ENCODE measurements at places on chromosomes 1 and 21.

GRCh38 chr1:164719676-164720439, 160.9 kb downstream of the PBX1 start:
- DNase-seq: no peak

DNA sequence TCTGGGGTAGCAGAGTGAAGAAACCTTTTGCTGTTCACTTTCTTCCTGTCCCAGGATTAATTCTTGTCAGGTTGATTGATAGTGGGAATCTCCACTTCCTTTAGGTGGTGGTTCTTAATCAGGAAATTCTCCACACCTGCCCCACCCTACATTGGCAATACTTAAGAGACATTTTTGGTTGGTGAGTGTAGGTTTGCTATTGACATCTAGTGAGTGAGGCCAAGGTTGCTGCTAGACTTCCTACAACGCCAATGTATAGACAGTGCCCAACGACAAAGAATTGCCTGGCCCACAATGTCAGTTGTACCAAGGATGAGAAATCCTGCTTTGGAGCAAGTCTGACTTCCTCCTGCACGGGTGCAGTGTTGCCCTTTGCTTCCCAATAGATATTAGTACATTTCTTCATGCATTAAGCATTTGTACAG, 38.5 kb downstream of the MAP3K7CL start:
- DNase-seq: no peak

DNA sequence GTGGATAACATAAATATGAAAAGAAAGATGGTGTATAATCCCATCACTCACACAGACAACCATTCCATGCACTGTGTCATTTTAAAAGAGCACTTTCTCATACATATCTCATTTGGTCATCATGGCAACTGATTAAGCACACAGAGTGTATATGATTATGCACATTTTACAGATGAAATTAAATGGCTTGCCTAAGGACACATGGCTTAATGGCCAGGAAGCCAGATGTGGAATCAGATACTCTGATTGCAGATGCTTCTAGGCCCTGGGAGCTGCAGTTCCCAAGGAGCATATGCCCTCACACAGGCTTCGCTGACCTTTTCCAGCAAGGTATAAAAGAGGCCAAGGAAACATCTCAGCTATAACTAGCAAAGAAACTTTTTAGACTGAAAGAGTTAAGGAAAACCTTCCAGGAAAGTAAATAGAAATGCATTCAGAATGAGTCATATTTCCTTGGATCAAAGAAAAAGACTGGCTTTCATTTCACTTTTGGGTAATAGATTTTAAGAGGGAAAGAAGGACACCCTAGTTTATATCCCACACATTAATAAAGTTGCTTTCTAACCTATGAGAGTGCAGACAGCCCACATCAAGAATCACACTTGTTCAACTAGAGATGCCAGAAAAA, 19.6 kb upstream of the FAM89A start:
- DNase-seq: no peak

DNA sequence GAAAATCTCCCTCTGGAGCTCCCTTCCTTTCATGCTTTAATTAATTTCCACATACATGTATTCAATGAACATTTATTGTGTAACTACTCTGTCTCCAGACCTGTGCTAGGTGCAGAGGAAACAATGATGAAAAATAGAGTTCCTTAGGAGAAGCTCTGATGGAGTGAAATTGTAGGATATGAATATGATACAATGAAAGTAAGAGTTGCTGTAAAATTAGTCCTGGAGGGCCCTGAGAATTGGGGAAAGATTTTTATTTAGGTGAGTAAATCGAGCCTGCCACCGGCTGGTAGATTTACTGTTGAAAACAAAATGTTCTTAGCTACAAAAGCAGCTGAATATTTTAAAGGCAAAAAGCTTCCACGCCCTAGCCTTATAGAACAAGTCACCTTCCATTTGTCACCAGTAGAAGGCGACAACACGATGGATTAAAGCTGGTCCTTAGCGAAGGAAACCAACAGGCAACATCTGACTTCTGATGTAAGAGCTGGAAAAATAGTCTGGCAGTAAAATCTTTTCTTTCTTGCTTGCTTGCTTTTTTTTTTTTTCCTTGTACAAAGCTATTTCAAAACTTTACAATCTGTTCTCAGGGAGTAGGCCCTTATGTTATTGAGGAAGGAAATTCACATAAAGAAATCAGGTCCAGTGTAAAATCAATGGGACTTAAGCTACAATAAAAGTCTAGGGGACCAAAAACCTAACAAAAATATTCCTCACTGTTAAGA, 82.0 kb upstream of the ROR1 start:
- peak; percentile 38 for DNase-seq

- DNase-seq: no peak
Observed at GRCh38 chr1:56227886-56228285, 351.5 kb downstream of the PLPP3 start.

GRCh38 chr1:55519937-55520683, 304.9 kb upstream of the USP24 start:
- no peak for DNase-seq

- DNase-seq: no peak
Observed at GRCh38 chr1:20086800-20087199, 16.8 kb downstream of the PLA2G5 start.

DNA sequence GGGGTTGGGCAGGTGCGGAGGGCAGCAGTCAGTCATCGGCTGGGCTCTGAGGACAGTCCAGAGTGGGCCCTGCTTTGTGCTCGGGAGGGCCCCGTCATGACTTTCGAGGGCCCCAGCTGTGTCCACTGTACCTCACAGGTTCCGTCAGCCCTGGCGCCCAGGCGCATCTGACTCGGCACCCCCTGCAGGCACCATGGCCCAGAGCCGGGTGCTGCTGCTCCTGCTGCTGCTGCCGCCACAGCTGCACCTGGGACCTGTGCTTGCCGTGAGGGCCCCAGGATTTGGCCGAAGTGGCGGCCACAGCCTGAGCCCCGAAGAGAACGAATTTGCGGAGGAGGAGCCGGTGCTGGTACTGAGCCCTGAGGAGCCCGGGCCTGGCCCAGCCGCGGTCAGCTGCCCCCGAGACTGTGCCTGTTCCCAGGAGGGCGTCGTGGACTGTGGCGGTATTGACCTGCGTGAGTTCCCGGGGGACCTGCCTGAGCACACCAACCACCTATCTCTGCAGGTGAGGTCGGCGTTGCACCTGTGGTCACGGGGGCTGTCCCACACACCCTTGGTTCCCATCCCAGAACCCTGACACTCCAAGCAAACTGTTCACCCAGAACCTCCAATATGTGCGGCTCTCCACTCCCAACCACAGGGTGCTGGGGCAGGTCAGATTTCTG, 7.8 kb downstream of the PODN start:
- no peak for DNase-seq

DNA sequence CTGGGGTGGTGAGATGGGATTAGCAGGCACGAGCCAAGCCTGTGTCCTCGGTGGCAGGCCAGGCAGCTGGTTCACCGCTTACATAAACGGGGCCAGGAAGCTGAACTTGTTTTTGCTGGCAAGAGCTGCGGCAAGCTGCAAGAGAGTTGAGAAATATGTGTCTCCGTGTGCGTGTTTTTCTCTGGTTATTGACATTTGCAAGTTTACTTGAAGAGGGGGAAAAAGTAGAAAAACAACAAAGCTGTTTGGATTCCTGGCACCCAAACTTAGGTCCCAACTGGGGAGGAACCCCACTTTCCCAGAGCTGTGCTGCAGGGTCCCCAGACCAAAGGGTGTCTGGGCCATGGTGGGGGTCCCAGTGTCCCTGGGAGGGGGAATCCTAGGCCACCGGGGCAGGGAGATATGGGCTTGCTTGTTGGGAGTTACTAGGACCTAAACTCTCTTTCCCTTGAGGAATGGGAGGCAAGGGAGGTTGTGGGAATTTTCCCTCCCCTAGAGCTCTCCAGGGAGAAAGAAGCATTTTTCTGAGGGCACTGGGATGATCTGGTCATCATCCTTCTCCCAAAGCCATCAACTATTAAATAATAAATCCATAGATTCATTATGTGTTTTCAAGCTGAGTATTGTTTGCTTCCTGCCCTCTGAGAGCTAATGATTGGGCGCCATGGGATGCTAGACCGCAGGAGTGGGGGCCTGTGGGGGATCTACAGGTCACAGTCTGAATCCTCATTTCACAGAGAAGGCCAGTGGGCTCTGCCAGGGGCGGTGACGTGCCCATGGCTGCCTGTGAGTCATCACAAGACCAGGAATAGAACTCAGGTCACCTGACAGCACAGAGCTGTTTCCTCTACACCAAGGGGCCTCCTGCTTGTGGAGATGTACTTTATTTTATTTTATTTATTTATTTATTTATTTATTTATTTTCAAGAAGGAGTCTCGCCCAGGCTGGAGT, 14.8 kb downstream of the IL6R start:
- DNase-seq: peak; percentile 3

GRCh38 chr1:163372576-163372975, 50.8 kb downstream of the NUF2 start:
- no peak for DNase-seq

GRCh38 chr1:53585565-53585964, 126.4 kb downstream of the DMRTB1 start:
- DNase-seq: no peak

GRCh38 chr1:155813672-155814071, 43.3 kb downstream of the GON4L start:
- no peak for DNase-seq

GRCh38 chr1:201275253-201275666, 8.0 kb upstream of the PKP1 start:
- no peak for DNase-seq

GRCh38 chr1:208329300-208329699, 85.1 kb upstream of the PLXNA2 start:
- no peak for DNase-seq

GRCh38 chr1:204171751-204172178, 5.6 kb upstream of the REN start:
- DNase-seq: no peak

DNA sequence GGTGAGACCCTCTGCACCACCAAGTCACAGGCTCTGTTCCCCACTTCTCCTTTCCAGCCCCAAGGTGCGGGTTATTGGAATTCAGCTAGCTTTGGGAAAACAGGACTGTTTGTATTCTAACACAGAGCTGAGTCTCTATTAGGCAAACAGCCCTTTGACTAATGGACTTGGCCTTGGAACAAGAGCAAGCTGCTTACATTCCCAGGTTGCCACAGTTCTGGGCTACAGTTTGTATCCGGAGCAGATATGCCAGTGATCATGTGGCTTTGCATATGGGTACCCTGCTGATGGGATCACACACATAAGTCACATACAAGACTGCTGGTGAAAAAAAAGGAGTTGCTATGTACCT, 110.5 kb upstream of the COA6 start:
- DNase-seq: no peak

GRCh38 chr1:245229051-245229450, 74.3 kb downstream of the KIF26B start:
- DNase-seq: no peak

- no peak for DNase-seq
Observed at GRCh38 chr1:65813956-65814355, 21.3 kb downstream of the PDE4B start.

GRCh38 chr1:9242338-9242969, 7.9 kb downstream of the H6PD start:
- DNase-seq: no peak

- DNase-seq: no peak
Observed at GRCh38 chr1:19618428-19618827, 25.7 kb upstream of the NBL1 start.

DNA sequence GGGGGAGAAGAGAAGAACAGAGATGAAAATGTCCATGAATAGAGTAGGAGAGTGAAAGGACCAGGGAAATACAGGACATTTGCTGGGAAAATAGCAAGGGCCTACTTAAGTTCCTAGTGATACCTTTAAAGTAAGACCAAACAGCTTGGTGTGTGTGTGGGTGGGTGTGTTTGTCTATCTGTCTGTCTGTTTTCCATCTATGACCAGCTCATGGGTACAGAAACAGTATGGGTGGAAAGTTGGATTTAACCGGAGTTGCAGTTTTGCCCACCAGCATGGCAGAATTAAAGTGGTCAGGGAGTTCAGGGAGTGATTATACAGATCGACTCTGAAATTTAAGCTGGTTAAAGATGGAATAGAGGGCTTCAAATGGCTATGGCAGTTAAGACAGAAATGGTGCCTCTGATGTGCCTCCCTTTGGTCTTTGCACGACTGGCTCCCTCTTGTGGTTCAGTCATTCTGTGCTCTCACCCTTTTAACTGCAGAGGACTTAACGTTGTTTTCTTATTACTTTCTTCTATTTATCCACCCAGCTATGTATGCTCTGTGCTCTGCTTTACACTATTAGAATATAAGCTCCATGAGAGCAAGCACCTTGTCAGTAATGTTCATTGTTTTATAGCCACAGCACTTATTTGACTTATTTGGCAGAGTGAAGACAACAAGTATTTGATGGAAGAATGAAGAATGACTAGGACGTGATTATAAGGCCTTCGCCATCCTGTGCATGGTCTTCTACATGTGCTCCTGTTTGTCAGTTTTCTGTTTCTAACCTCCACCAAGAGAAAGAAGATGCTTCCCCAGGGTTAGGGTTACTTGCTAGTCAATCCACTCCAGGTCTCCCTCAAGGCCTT, 72.7 kb upstream of the AK4 start:
- DNase-seq: peak; percentile 63

DNA sequence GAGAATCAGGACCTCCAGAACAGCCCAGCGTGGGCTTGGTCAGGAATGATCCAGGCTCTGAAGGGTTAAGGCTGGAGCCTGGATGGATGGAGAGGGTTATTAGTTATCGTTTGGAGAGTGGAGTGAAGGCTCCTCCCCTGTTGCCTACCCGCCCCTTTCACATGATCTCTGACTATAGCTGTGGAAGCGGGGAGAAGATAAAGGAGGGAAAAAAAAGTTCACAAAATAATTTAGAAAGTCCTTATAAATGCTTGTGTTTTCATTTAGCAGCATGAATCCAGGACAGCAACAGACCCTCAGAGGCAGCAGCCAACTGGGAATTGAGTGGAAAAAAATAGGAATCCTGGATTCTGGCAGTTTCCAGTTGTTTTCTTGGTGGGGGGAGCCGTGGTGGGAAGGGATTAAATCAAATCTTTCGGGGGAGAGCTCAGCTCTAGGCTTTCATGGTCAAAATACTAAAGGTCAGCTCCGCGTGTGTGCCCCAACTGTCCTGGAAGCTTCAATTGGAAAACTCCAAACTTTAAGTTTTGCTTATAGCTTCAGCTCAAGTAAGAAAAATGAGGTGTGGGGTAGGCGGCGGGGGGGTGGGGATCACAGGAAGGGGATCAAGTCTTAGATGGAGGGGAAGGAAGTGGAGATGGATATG, 595 bp upstream of the DDR2 start:
- DNase-seq: no peak

- DNase-seq: no peak
Observed at GRCh38 chr1:181335631-181336030, 147.7 kb upstream of the CACNA1E start.

GRCh38 chr1:79695138-79695537, 688.6 kb upstream of the ADGRL4 start:
- DNase-seq: no peak

DNA sequence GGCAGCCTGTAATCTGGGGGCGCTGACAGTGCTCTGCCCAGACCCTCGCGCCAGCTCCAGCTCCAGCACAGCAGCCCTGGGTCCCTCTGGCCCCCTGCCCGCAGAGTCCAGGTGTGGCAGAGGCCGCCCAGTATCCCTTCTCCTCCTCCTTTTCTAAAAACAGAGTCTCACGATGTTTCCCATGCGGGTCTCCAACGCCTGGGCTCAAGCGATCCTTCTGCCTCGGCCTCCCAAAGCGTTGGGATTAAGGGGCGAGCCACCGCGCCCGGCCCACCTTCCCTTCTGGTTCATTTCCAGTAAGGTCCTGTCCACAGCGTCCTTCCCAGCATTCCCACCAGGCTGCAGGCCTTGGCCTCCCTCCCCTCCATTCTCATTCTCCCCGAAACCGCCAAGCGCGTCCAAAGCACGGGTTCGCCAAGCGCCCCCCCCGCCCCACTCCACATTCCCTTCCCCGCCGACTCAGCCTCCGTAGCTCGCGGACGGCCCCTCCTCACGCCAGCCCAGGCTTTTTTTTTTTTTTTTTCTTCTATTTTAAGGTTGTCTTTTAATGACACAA, 2.0 kb upstream of the PCBP3 start:
- DNase-seq: no peak

Measured in naive B cell (primary cell).